ENCODE measurements at places on chromosomes 5 and 9. TPM values are rescaled to one million over a fixed set of nuclear protein-coding genes. Genes with fewer than 3 reads are reported as not detected.

DNA sequence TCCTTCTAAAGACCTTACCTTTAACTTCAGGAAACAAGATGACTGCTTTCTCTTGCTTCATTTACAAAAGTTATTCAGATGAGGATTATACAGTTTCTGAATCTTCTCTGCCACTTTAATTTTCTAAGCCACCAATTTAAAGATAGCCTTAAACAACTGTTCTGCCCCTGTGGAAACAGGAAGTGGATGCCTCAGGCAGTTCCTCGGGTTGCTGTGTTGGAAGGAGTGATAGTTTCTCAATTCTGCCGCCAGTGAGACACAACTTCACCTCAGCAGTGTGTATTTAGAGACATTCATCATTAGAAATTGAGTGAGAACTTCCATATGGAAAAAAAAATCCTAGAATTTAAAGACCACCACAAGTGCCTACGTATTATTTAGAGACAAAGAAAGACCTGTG is 475.1 kb upstream of the WWC1 start:
- no peak for DNase-seq
- H3K4me1 ChIP-seq: no peaks in the 10 kb centered on the region

GRCh38 chr9:115296831-115297565 is 179.0 kb upstream of the TNC start:
- H3K36me3 ChIP-seq: no peaks in the 10 kb centered on the region
- H3K4me3 ChIP-seq: no peak overlapping the region
- H3K4me1 ChIP-seq: no peaks in the 10 kb centered on the region
- no peak overlapping the region for H3K27ac ChIP-seq
- DNase-seq: no peak

DNA sequence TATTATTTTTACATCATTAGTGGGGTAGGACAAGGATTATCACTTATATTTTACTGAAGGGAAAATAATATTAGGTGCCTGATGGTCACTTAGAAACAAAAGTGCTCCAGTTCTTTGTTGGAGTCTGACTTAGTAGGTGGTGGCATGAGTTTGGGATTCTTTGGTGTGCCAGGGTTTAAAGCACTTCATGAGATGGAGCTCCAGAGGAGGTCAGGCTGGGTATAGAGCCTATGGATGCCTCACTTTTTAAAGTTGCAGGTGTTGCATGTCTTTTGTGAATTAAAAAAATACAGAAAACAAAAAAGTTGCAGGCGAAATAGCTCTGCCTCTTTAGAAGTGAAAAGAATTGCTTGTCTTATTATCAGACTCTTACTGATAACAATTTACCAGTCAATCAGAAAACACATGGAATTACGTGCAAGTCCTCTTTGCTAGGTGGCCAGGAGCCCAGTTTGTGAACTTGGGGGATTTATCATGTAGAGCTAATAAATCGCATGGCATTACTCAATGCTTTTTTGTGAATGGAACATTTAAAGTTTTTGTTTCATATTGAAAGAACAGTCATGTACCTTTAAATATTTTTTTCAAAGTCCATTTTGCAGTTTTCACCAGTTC is 1.6 kb downstream of the ITK start:
- H3K4me1 ChIP-seq: no peaks in the 10 kb centered on the region
- no peak overlapping the region for H3K27ac ChIP-seq
- no peaks in the 10 kb centered on the region for H3K27me3 ChIP-seq
- H3K36me3 ChIP-seq: no peaks in the 10 kb centered on the region
- DNase-seq: no peak
- no peak overlapping the region for H3K4me3 ChIP-seq

- H3K36me3 ChIP-seq: no peaks in the 10 kb centered on the region
- peaks cover 81% of the 10 kb centered on the region for H3K4me1 ChIP-seq
- H3K4me3 ChIP-seq: peak overlapping the region; percentile 36
These were observed 65.9 kb upstream of the PLPP1 start for GRCh38 chr5:55600497-55601203.

GRCh38 chr5:123813937-123814624 is 302.1 kb downstream of the CSNK1G3 start:
- H3K4me1 ChIP-seq: peaks cover 23% of the 10 kb centered on the region
- H3K27me3 ChIP-seq: no peaks in the 10 kb centered on the region
- DNase-seq: no peak
- peak overlapping the region; percentile 33 for H3K27ac ChIP-seq

DNA sequence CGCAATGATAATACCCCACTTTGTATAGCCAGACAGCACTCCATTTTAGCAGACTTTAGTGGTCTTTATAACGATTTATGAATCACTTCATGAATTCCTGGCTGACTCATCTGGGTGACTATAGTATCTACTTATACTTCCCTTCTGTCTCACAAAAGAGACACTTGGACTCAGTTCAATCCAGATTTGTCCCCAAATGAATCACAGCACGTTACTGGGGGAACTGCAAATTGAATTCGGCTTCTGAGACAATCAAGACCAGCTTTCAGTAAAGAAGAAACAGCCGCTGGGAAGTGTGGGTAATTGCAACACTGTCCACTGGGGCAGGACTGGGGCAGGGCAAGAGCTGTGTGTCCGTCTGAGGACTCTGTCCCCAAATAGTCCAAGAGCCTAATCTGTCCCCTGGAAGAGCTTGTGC is 337.3 kb upstream of the RFX3 start:
- DNase-seq: no peak
- no peak overlapping the region for H3K4me3 ChIP-seq
- H3K4me1 ChIP-seq: no peaks in the 10 kb centered on the region

DNA sequence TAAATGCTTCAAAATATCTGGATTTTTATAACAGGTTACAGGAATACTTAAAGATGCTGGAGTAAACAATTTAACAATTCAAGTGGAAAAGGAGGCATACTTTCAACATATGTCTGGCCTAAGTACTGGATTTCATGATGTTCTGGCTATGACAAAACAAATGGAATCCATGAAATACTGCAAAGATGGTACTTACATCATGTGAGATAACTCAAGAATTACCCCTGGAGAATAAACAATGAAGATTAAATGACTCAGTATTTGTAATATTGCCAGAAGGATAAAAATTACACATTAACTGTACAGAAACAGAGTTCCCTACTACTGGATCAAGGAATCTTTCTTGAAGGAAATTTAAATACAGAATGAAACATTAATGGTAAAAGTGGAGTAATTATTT is 35.6 kb downstream of the SLC30A5 start:
- H3K4me1 ChIP-seq: no peaks in the 10 kb centered on the region
- no peak overlapping the region for H3K27ac ChIP-seq
- peaks cover 45% of the 10 kb centered on the region for H3K36me3 ChIP-seq
- H3K27me3 ChIP-seq: no peaks in the 10 kb centered on the region
- no peak overlapping the region for H3K4me3 ChIP-seq

GRCh38 chr5:166363087-166363760 is 1928.2 kb upstream of the WWC1 start:
- no peaks in the 10 kb centered on the region for H3K4me1 ChIP-seq
- no peak overlapping the region for H3K4me3 ChIP-seq
- no peak for DNase-seq
- no peak overlapping the region for H3K27ac ChIP-seq

DNA sequence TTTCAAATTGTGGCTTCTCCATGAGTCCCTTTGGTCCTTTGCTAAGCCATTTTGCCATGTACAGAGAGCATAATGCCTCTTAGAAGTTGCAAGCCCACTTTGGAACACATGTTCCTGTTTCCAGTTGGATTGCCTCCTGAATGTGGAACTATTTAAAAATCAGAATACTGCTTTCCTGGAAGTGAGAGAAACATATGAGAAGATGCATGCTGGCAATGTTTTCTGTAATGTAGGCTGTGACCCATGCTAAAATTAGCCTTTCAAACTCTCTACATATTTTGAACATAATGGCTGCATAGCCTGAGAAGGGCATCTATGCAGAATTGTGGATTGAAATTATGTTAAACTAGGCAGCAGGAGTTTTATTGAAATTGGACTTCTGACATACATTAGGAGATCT is 175.5 kb upstream of the PAPPA start:
- no peak overlapping the region for H3K27ac ChIP-seq
- no peaks in the 10 kb centered on the region for H3K36me3 ChIP-seq
- no peak for DNase-seq
- no peaks in the 10 kb centered on the region for H3K27me3 ChIP-seq
- no peak overlapping the region for H3K4me3 ChIP-seq

S1PR3 gene
- polyA plus RNA-seq: 13.9 TPM

DNA sequence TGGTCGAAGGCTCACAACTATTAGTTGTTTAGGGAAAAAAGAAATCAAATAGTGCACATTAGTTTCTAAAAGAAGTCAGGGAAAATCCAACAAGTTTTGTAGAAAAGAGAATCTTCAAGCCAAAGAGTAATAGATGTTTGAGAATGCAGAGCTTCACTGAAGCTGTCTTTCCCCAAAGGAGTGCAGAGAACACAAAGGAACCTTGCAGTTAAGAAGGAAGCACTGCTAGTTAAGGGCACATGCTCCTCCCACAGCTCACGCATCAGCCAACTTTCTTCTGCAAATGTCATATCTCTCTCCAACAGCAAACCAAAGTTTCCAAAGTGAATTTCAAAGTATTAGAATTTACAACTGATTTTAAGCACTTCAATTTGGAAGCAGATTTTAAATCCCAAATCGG is 116.4 kb upstream of the FST start:
- no peaks in the 10 kb centered on the region for H3K27me3 ChIP-seq
- H3K27ac ChIP-seq: no peak overlapping the region
- DNase-seq: no peak

DNA sequence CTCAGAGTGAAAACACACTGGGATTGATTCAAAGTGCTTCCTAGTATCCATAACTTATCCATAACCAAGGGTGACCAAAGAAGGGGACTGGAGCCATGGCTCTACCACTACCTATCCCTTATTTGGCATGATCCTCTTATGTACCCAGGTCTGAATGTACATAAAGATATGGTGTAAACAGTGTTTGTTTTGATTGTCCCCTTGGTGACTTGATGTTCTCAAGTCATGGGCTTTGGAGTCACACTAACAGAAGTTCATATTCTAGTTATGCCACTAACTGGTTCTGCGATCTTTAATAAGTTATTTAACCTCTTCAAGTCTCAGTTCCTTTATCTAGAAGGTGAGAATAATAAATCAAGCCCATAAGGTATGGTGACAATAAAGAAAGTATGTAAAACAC is 283.4 kb upstream of the PTGER4 start:
- H3K36me3 ChIP-seq: no peaks in the 10 kb centered on the region
- H3K27me3 ChIP-seq: no peaks in the 10 kb centered on the region
- no peak for DNase-seq
- H3K4me3 ChIP-seq: no peak overlapping the region
- no peak overlapping the region for H3K27ac ChIP-seq

Data from heart left ventricle (tissue), 16 donors.